T-cell (primary cell): ENCODE measurements at places on chromosomes 12 and 14. TPM values are rescaled to one million over a fixed set of nuclear protein-coding genes. Genes with fewer than 3 reads are reported as not detected.

DNA sequence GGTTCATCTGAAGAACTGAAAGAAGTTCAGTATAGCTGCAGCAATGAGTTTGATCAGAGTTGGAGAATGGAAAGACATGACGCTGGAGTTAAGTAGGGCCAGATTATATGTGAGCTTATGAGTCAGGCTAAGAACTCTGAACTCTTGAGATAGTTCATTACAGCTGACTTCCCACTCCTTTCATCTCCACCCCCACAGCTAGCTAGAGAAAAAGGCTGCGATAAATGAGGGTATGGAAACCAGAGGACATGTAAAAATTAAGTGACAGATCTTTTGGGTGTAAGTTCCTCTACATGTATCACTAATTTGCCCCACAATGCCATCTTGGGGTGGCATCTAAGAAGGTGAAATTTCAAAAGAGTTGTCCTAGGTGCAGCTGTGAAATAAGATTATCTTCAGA, 28.6 kb downstream of the PYM1 start:
- H3K36me3 ChIP-seq, result no peaks in the 10 kb centered on the region
- no peak overlapping the region for H3K4me3 ChIP-seq
- no peak for DNase-seq
- H3K4me1 ChIP-seq, result no peaks in the 10 kb centered on the region
- no peaks in the 10 kb centered on the region for H3K27me3 ChIP-seq
- no peak overlapping the region for H3K27ac ChIP-seq

- H3K36me3 ChIP-seq, result no peaks in the 10 kb centered on the region
- H3K4me3 ChIP-seq, result no peak within 1 kb of the TSS
- peaks cover 6% of the 10 kb centered on the region for H3K27me3 ChIP-seq
- DNase-seq, result no peak
Measured at GRCh38 chr12:57146961-57147944, at the start of gene LRP1-AS. Gene LRP1-AS (minus strand): TSS chr12:57147619.

- H3K27ac ChIP-seq, result no peak overlapping the region
- no peak overlapping the region for H3K4me3 ChIP-seq
Measured at GRCh38 chr14:98888927-98889835, 382.8 kb downstream of the BCL11B start.

Gene SVOP
- total RNA-seq, result not detected

DNA sequence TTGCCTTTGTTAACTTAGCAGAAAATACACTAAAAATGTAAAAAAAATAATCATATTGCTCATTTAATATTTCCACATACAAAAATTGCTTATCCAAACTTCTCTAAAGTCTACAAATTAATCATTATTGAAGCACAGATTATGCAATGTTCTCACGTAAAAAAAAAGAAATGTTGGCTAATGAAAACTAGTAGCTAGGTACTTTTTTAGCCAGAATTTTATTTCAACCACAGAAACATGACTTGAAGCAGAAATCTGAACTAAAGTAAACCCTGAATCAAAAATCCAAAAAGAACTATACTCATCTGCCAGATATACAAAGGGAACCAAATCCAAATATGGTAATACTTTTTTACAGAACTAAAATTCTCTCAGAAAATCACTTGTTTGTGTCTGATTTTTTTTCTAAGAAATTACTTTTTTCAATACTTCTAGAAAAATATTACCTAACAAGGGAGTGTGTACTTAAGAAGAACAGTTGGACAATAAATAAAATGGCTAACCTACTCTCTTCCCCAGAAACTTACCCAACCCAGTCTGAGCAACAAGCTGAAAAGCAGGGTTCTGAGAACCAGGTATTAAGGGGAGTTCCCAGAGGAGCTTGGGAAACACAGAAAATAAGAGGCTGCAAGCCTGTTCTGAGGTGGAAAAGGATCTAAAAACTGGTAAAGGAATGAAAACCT, 78.4 kb upstream of the RAP1B start:
- DNase-seq, result no peak
- no peaks in the 10 kb centered on the region for H3K27me3 ChIP-seq
- H3K27ac ChIP-seq, result no peak overlapping the region
- no peak overlapping the region for H3K4me3 ChIP-seq
